ENCODE measurements at places on chromosomes 7 and 10.

GRCh38 chr7:36153571-36154097 is 580 bp downstream of the EEPD1 start:
- DNase-seq = no peak

GRCh38 chr7:142898377-142899170 is 13.0 kb upstream of the TRPV6 start:
- no peak for DNase-seq

GRCh38 chr7:151722533-151722932 is 154.4 kb downstream of the PRKAG2 start:
- DNase-seq = no peak

GRCh38 chr7:16660702-16661464 is 14.9 kb downstream of the BZW2 start:
- peak; percentile 51 for DNase-seq

DNA sequence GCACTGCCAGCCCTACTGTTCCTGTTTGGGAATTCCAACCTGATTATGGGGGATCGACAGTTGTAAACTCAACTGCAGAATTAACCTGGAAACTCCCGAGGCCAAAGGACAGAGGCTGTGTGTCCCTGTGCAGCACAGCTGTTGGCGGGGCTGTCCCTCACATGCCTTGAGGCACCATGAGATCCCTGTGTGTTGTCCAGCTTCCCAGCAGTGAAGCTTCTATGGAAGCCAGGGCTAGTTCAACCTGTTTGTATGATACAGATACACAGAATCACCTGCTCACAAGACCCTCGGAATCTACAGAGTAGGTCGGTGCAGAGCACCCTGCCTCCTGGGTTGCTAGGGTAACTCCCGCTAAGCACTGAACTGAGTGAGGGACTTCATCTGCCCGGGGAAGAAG is 61.0 kb upstream of the EFCAB10 start:
- no peak for DNase-seq

DNA sequence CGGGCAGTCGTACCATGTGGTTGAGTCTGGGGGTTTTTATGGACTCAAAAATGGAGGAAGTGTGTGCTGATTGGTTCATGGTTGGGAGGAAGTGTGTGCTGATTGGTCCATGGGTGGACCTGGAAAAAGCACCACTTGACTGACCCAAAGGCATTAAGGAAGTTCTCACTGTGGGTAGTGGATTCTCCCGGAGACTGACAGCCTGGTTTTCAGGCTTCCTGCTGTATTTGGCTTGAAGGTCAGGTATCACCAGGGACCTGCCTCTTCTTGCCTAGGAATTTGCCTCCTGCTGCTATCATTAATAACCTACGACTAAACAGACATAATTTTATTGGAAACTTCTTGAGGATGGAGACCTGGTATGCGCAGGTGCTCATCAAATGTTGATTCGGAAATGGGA is 268.8 kb upstream of the LRGUK start:
- no peak for DNase-seq

GRCh38 chr10:131186547-131187253 is 124.8 kb downstream of the TCERG1L start:
- no peak for DNase-seq

GRCh38 chr7:2202361-2202761 is 30.4 kb downstream of the MAD1L1 start:
- no peak for DNase-seq

GRCh38 chr7:106290319-106290718 is 5.5 kb upstream of the NAMPT start:
- no peak for DNase-seq

- DNase-seq = no peak
Measured at GRCh38 chr10:107619139-107619538, 454.6 kb upstream of the SORCS1 start.

- DNase-seq = no peak
Measured at GRCh38 chr7:6360841-6361240, 86.9 kb downstream of the DAGLB start.

GRCh38 chr10:10205906-10206305 is 811.8 kb upstream of the CELF2 start:
- DNase-seq = no peak

GRCh38 chr7:128693373-128694015 is 21.4 kb downstream of the GARIN1A start:
- DNase-seq = no peak

Data from AG08395 (cell line).